ENCODE measurements at places on chromosomes 11 and 22.
A peak's percentile ranks its signal among the peaks of the same experiment; 100 is the strongest.

DNA sequence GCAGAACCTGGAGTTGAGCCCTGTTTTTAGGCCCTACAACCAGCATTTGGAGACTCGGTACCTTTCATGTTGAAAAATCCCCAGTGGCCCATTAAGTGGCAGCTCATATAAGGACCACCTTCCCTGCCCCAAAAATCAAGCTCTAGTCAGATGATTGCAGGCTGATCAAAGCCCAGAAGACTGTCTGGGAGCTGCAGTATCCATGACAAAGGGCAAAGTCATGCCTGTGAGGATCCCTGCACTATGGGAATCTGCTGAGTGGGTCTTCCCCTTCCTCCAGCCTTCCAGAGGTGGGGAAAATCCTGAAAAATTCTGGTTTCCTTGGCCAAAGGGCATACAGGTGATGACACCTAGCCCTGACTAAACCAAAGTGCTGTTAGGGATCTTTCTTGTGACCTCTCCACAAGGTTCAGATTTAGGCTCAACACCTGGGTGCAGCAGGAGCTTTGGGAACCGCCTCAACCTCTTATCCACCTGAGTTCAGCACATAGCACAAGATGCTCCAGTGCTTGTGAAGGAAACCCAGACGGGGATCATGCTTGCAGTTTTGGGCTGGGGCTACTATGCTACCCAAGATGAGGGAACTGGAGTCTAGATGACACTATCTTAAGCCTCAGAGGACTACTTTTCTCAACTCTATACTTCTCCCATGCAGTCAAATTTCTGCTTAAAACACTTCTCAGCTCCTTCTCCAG, 1.2 kb upstream of the TRIM3 start:
- DNase-seq = no peak

- no peak for DNase-seq
Measured at GRCh38 chr11:86596861-86597586, 75.4 kb downstream of the ME3 start.

DNA sequence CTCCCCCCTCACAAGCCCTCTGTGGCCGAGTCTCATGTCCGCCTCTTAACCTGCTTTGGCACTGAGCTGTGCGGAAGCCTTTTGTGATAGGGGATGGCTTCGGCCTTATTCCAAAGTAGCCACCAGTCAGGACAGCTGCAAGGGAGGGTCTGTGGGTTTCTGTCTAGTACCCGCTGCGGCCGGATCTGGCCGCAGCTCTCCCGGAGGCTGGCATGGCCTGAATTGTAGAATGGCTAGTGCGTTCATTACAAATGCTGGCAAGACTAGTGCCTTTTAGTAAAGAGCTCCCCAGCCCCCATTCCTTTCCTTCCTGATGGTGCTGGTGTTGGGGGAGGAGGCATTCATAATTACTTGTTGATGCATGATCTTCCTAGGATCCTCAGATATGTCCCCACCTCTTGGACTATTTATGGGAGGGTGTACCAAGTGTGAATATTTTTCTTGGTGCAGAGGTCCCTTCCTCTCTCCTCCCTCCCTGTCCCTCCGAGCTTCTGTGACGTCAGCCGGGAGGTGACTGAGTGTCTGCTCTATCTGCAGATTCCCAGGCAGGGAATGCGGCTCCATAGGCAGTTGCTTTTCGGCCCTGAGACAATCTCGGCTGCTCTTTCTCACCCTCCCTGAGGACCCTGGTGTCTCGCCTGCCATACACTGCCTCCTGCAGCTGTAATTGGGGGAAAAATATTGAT, 108.7 kb upstream of the E2F8 start:
- no peak for DNase-seq

- DNase-seq = no peak
Measured at GRCh38 chr11:75578977-75579376, 16.9 kb downstream of the SERPINH1 start.

GRCh38 chr11:72741429-72741833, 10.8 kb downstream of the ARAP1 start:
- no peak for DNase-seq

DNA sequence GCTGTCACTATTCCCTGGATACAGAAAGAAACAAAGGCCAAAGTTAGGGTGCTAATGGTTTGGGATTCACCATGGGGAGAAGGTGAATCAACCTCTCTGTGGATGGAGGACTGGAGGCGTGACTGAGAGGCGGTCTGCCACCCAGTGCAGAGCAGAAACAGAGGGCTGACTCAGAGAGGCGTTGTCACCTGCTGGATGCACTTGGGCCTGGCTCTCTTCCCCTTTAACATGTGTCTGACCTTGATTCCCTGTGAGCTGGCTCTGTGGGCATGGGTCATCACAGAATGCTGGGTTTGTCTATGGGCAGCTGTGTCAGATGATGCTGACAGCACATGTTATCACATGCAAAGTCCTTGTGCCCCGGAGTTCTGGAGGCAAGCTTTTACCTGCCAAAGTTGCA, 75.9 kb downstream of the LDLRAD3 start:
- DNase-seq = no peak

- DNase-seq = no peak
Measured at GRCh38 chr22:39234472-39234787, 10.4 kb downstream of the PDGFB start.

DNA sequence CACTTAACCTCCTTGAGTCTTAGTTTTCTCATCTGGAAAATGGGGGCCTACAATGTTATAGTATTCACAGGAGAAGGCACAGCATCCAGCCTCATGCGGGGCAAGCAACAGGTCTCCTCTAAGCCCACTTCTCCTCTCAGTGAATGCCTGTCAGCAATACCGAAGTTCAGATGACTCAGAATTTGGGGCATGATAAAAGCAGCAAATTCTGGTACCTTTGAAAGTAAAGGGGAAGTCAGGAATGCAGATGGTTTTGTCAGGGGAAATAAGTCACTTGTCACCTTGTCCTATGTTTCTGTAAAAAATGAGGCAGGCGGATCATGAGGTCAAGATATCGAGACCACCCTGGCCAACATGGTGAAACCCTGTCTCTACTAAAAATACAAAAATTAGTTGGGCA, 350.2 kb downstream of the LARGE1 start:
- DNase-seq = no peak

DNA sequence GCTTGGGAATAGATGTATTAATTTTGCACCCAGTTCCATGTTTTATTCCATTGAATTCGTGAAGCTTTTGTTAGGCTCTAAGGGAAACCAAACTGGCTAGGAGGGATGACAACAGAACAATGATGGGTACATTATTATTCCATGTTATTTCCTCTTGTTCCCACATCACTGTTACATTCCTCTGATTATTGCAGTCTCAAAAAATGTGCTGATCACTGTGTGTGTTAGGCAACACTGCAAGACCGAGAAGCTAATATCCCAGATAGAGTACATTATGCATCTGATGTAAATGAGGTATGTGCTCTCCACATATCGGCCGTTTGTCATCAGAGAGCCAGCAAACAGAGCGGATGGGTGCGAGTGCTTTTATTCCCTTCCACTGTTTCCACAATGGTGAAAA, 327.9 kb downstream of the SOX6 start:
- DNase-seq = no peak

GRCh38 chr22:28112190-28112544, 193.1 kb upstream of the PITPNB start:
- DNase-seq = no peak

DNA sequence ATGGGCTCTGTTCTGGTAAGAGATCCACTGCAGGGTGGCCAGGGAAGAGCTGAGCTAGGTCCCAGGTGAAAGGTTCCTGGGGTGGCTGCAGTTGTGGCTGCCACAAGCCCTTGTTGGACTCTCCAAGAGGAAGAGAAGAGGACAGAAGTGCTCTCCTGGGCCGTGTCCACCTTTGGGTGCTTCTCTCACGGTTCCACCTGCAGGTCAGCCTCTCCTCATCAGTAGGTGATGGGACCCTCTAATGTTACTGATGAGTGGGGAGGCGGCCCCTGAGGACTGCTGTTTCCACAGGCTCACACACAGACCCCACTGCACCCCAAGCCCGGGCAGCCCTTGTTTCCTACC, 804.9 kb downstream of the BRD1 start:
- no peak for DNase-seq

DNA sequence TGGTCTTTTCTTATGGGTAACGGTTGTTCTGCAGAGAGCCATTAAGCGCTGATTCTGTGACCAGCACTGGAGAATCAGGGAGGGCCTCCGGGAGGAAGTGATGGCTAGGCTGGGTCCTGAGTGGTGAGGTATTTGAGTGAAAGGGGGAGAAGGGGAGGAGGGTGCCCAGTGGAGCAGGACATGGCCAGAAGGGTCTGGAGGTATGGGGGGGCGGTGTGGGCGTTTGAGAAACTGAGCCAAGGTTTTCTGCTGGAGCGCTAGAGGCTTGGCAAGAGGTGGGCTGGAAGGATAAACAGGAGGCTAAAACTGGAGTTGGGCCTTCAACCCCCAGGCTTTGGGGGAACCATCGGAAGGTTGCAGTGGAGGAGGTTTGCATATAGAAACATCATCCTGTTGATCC, 72.5 kb downstream of the FBLN1 start:
- no peak for DNase-seq

DNA sequence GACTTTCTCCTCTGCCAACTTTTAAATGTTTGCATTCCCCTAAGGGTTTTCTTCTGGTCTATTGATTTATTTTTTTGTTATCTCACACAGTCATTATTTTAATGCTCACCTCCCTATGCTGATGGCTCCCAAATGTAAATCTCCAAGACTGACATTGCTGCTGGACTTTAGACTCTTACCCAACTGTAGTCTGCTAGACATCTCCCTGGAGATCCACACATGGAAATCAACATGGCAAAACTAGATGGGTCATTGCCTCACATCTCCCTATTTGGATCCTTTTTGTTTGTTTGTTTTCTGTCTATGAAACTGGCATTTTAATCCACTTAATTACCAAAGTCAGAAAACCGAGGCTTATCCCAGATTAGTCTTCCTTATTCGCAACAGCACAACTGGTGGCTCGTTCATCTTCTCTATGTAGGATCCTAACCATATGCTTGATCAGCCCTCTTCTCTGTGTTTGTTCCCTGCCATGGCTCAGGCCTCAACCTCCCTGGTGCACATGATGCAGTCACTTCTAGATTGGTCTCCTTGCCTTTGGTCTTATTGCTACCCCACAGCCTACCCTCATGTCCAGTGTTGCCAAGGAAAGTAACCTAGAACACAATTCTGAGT, 37.3 kb downstream of the SC5D start:
- no peak for DNase-seq

- DNase-seq = no peak
Measured at GRCh38 chr11:101523193-101523592, 60.6 kb downstream of the TRPC6 start.

DNA sequence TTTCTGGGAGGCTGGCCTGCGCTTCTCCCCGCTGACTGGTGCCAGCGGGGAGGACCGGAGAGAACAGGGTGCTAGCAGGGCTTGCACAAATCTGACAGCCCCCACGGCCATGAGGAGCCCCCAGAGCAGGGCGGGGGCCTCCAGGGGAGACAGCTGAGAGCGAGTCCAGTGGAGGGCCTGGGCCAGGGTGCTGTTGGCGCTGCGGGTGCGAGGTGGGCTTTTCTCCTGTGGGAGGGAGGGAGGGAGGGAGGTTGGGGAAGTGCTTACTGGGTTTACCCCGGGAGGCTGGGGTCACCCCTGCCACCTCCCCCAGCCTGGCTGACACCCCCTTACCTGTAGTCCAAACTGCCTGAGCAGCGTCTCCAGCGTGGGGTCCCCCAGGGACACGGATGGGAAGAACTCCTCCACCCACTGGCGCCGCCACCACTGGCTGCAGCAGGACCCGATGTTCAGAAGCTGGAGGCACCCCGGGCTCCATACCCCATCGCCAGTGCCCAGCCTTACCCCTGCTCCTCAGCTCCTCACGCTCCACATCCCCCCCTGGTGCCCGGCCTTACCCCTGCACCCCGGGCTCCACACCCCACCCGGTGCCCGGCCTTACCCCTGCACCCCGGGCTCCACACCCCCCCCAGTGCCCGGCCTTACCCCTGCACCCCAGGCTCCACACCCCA, 3.9 kb downstream of the LMF2 start:
- DNase-seq = no peak

- no peak for DNase-seq
Measured at GRCh38 chr11:605286-606129, 10.2 kb downstream of the IRF7 start.

GRCh38 chr22:22756109-22756508, 111.7 kb downstream of the GGTLC2 start:
- DNase-seq = no peak

DNA sequence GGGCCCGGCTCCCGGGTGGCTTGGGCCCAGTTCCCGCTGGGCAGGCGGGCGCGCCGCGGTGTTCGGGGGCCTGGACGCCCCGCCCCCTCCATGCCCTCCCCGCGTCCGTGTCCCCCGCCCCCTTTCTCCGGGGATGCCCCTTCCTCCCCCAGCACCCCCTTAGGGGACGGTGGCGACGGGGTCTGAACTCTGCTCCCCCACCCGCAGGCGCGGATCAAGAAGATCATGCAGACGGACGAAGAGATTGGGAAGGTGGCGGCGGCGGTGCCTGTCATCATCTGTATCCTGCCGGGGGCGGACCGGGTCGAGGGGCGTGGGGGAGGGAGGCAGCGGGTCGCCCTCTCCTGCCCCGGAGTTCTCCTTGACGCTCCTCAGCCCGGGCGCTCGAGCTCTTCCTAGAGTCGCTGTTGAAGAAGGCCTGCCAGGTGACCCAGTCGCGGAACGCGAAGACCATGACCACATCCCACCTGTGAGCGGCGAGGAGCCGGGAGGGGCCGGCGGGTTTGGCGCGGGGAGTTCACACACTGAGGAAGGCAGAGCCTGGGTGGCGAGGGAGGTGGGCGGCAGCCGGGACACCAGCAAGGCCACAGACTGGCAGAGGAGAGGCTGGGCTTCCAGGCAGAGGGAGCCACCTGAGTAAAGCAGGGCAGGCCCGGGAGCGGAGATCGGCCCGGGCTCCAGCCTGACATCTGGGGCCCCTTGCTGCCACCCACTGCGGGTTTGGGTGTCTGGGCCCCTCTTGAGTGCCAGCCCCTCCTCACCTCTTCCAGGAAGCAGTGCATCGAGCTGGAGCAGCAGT, 546 bp downstream of the DRAP1 start:
- no peak for DNase-seq

GRCh38 chr11:114209343-114209742, 86.9 kb upstream of the NNMT start:
- DNase-seq = no peak

- DNase-seq = no peak
Measured at GRCh38 chr11:15526032-15526431, 411.3 kb downstream of the INSC start.

DNA sequence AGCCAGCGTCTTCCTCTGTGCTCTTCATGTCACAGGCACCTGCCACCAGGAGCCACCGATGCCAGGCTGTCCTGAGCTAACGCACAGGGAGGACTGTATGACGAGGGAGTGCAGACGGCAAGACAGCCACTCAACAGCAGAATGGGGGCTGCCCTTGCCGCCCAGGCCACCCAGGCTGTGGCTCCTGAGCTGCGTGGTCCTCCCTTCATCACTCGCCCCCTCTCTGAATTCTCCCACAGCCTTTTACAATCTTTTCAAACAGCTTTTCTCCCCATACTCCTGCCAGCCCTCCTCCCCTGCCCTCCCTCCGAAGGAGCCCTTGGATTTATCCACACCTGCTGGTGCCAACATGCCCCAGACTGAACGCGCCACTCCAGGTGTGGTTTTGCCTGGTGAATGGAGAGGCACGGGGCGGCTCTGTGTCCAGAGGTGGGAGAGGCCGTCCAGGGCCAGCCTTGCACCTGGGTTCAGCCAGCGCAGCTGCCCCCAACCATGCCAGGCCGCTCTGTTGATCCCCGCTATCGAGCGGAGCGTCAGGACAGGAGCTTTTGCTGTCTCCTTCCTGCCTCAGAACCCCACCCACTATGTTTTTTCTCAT, 22.0 kb downstream of the OVOL1 start:
- DNase-seq = no peak

GRCh38 chr11:126607374-126607773, 251.9 kb downstream of the ST3GAL4 start:
- peak; percentile 64 for DNase-seq
